ENCODE measurements at places on chromosomes 12 and 14. TPM values are rescaled to one million over a fixed set of nuclear protein-coding genes. Genes with fewer than 3 reads are reported as not detected.

The LRRK2 gene
- 0.15 TPM for total RNA-seq

- no peak for ATAC-seq
Observed at GRCh38 chr12:24328261-24328660, 378.8 kb upstream of the SOX5 start.

The TAS2R20 gene
- total RNA-seq: 11.6 TPM

GRCh38 chr14:65803885-65804284 is 391.4 kb downstream of the FUT8 start:
- no peak for ATAC-seq

DNA sequence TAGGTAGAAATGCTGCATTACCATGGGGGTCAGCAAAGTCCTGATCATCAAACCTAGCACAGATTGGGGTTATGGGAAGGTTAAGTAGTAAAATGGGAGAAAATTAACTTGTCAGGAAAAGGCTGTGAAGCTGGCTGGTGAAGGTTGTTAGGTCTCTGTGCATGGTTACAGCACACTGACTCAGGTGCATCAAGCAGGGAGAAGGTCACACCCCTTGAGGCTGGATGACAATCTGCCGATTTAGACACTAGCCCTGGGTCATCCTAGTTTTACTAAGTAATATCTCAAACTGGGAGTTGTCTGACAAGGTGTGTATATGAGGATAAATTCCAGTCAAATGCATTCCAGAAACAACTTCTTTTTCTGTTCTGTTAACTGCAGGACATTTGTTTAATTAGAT is 271.1 kb upstream of the LRIG3 start:
- ATAC-seq: no peak

DNA sequence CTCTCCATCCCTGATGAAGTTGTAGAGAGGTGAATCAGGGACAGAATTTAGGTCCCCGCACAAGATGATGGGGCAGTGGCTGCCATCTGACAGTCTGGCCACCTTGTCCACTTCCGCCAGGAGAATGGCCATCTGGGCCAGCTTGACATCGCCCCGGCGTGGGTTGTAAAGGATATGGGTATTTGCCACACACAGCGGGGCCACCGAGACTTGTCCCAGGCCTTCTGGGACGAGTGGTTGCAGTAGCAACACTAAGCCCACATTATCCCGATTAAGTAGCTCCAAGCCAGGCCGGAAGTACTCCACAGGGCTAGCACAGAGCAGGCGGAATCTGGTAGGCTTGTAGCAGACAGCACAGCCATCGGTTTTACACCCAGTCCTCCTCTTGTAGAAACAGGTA is 6.2 kb downstream of the ANGEL1 start:
- ATAC-seq: no peak

- ATAC-seq: no peak
Observed at GRCh38 chr14:56569174-56569573, 10.4 kb upstream of the TMEM260 start.

- no peak for ATAC-seq
Observed at GRCh38 chr14:91279354-91279753, 34.9 kb upstream of the GPR68 start.

The MSI1 gene
- total RNA-seq: 0.11 TPM
